ENCODE measurements at places on chromosomes 16 and 17.

DNA sequence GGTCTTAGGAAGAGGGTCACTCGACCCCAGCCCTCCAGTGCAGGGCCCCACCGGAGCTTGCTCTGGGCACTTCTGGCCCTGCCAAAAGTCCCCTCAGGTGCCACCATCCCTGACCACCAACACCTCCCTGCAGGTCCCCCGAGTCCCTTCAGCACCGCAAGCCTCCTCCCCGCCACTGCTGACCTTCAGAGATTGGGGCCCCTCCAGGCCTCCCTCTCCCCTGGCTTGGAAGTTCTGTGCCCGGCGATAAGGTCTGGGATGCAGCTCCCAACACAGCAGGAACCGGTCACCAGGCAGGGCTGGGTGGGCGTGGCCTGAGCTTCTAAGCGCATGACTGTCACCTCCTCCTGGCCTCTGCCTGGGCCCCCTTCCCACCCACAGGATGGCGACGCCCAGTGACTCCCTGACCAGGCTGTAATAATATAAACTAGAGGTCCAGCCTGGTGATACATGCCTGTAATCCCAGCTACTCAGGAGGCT, 11.2 kb downstream of the PIEZO1 start:
- DNase-seq = peak; percentile 61

GRCh38 chr16:11253009-11253994, 2.7 kb downstream of the SOCS1 start:
- DNase-seq = peak; percentile 61

DNA sequence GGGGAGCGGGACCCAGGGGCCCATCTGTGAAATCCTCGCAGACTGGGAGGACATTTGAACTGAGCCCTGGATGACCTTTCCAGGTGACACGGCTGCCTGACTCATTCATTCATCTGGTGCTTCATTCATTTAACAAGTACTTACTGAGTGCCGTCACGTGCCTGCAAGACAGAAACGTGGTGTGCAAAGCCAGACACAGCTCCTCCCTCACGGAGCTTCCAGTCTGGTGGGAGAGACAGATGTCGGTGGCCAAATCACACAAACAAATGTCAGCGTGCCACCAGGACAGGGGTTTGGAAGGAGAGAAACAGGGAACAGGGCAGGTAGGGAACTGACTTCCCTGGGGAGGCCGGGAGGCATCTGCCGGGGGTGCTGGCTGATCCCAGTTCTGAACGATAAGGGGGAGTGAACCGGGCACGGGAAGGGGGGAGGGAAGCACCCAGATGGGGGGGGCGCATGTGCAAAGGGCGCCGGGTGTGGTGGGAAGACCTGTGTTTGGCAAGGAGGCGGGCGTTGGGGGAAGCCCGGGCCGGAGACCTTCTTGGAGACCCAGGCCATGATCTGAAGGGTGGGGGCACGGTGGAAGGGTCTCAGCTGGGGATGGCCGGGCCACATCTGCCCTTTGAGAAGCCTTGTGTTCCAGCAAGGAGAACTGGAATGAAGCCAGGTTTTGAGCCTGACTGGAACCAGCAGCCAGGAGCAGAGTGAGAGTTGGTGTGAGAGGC, 93.6 kb upstream of the CIBAR2 start:
- DNase-seq = no peak

DNA sequence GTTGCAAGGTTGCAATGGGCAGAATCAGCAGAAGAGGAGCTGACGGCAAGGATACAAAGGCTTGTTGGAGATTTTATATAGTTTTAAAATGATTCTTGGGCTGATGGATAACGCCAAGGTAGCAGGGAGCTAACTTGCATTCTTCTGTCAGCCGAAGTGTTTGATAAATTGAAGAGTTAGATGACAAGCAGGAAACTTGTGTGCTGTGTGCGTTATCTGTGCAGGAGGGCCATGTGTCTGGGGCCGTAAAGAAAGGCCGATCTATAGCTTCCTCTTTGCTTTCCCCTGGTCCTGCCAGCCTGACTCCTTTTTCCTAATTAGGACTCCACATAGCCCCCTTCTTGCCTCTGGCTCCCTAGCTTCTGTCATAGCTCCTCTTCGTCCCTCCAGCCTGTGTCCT, 6.7 kb upstream of the WWOX start:
- DNase-seq = no peak

DNA sequence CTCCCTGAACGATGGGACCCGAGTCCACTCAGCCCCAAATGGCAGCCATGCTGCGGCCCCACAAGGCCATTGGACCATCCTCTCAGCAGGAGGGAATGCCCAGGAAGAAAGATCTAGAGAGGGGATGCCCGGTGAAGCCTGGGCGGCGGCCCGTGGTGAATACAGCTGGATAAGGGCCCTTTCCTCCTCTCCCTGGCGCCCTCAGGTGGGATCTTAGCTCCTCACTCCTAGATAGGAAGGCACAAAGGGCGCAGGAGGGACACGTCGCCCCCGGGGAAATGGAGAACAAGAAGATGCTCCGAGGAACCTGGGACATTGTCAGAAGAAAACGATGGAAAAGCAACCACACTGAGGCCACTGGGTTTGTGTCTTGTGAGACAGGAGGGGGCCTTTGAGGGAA, 2.5 kb downstream of the CD300C start:
- no peak for DNase-seq

DNA sequence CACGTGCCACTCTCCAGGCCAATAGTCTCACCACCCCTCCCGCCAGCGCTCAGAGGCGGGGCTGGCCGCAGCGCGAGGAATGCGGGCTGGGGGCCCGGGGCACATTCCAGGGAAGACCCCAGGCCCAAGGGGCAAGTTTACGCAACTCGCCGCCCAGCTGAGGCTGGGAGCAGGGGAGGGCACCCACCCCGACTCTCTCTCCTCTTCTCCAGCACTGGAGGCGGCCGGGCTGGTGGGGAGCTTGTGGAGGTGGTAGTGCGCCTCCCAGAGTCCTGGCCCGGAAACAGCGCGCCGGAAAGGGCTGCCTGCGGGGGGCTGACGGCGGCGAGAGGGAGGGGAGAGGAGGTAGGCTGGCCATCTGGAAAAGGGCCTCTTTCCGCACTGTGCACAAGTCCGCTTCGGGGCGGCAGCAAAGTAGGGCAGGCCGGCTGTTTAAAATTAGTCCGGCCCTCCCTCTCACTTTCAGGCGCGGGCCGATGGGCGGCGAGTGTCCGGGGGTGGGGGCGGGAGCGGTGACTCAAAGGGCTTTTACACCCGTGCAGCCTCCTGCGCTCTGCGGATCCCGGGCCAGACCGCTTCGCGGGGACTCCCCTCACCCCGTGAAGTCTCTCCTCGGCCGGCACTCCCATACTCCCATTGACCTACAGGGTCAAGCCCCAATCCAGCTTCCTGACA, 1.1 kb downstream of the FHOD1 start:
- DNase-seq = peak; percentile 97

DNA sequence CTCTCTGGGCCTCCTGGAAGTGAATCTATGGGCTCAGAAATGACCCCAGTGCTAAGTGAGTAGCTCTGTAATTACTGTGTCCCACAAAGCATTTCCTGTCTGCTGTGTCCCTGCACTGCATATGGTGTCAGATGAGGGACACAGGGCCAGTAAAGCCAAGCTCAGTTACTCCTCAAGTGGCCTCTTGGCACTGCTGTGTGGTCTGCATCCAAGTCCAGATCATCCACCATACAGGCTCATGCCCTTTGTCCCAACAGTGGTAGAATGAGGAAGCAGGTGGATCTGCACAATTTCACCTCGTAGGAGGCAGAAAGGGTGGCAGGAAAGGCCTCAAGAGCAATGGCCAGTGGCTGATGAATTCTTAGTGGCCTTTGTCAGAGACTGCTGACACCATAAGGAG, 146.8 kb downstream of the SOX9 start:
- no peak for DNase-seq

DNA sequence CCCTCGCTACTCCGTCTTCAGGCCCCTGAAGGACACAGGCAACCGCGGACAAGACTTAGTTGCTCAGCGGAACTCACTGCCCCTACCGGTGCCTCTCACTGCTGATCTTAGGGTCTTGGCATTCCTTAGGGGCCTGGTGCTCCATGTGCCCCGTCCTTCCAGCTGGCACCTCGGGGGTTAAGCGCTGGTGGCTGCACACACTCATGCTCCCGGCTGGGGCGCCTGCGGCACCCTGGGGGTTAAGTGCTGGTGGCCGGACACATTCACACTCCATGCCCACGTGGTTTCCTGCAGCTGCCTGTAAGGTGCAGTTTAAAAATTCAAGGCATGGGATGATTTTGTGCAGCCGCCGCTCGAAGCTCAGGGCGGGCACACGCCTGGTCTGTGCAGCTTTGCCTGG, 45.1 kb downstream of the BAIAP2 start:
- DNase-seq = no peak

GRCh38 chr16:14585287-14585686, 44.8 kb downstream of the PARN start:
- DNase-seq = no peak

GRCh38 chr16:3188925-3189825, 1.2 kb downstream of the OR1F1 start:
- DNase-seq = peak; percentile 64

DNA sequence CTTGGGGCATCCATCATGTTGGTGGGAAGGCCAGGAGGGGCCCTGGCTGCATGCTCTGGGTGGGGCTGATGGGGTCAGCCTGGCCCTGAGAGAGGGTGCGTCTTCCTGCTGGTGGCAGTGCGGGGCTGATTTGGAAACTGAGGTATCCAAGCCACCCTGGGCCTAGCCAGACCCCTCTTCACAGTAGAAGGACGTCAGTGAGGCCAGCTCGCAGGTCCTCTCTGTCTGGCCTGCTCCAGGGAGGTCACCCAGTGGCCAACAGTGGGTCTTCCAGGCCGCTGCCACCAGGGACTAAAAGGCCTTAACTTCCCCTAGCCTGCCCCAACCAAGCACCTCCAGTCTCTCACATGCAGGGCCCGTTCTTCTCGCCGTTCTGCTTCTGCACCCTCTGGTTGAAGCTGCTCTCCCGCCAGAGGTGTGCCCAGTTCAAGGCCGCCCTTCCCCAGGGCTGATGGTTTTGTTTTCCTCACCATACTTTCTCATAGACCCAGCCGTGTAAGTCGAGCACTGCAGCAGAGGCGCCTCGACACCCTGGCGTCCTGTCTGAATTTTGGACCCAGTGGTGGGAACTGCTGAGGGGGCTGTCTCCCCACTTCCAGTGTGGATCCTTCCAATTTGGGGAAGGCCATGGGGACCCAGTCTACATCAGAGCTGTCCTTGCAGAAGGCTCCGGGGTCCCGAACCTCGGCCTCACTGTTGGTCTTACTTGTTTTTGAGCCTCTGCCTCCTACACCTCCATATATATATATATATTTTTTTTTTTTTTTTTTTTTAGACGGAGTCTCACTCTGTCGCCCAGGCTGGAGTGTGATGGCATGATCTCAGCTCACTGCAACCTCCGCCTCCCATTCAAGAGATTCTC, 42.9 kb upstream of the CDC42EP4 start:
- DNase-seq = no peak

- no peak for DNase-seq
Observed at GRCh38 chr17:27631897-27632725, 1.1 kb downstream of the LGALS9 start.

GRCh38 chr16:54477714-54478113, 191.1 kb upstream of the IRX3 start:
- no peak for DNase-seq

GRCh38 chr17:71441098-71441497, 679.7 kb upstream of the SOX9 start:
- DNase-seq = no peak

DNA sequence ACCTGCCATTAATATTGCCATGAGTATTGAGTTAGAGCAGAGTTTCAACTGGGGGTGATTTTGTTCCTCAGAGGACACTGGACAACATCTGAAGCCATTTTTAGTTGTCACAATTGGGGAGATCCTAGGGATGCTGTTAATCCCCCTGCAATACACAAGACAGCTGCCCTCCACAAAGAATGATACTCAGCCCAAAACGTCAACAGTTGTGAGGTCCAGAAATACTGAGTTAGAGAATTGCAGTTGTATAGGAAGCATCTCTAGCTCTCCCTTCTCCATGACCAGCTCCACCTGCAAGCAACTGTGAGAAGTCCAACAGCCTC, 614.0 kb upstream of the CDH5 start:
- no peak for DNase-seq

DNA sequence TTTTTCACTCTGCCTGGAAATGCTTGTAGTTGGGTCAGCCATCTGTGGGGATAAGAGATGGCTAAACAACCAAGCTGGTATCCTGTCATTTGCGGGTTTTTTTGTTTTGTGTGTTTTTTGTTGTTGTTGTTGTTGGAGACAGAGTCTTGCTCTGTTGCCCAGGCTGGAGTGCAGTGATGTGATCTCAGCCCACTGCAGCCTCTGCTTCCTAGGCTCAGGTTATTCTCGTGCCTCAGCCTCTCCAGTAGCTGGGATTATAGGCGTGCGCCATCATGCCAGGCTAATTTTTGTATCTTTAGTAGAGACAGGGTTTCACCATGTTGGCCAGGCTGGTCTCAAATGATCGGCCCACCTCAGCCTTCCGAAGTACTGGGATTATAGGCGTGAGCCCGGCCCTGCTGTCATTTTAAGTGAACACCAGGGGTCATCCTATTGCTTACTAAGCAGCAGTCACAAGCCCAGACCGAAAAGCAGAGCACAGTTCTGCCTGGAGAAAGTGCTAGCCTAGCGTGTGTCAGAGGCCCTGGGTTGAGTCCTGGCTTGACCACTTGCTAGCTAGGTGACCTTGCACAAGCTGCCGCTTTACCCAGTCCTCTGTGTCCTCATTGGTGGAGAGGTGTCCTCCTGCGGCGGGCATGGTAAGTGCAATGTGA, 4.6 kb downstream of the SMCR8 start:
- DNase-seq = peak; percentile 70

DNA sequence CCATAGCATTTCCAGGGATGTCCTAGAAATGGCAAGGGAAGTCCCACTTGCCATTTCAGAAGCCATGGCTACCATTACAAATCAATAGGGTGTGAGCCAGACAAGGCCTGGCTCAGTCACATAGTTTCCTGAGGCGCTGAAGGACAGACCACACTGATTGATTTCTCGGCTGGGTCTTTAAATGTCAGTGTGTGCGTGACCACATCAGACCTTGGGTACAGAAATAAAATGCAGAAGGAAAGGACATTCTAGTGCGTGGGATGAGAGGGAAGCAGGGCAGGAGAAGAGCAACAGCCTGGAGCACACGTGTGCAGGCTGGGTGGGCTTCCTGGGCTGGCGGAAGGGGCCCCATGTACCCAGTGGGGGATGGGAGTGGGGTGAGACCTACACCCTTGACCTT, 58.7 kb upstream of the LYRM9 start:
- DNase-seq = no peak

GRCh38 chr17:29972277-29972676, 30.8 kb downstream of the EFCAB5 start:
- no peak for DNase-seq

DNA sequence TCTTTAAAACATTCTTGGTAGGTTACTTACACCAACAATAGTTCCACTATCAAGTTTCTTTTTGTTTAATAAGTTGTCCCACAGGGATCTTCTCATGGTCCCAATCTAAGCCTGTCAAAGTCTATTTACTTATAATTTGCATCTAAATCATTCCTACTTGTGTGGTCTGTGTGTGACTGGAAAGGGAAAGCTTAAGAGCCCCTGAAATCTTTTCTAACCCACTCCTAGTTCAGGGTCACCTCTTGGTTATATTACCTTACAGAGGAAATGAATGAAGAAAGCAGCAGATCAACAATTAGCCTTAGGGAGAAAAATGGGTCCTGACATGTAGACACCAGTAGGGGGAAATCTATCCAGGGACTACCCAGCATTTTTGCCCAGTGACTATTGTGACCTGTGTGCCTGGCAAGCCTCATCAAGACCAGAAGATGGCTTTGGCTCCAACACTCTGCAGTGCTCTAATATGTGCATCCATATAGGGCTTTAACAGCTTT, 110.4 kb upstream of the HAS3 start:
- peak; percentile 52 for DNase-seq
